Dermis lymphatic vessel endothelial cell (primary cell): ENCODE measurements at places on chromosomes 4 and X. TPM values are rescaled to one million over a fixed set of nuclear protein-coding genes. Genes with fewer than 3 reads are reported as not detected.

TRIM60 gene
- not detected in 2 replicates for total RNA-seq

TNMD gene
- not detected in 2 replicates for total RNA-seq

ODAM gene
- total RNA-seq = not detected in 2 replicates

IL13RA1 gene
- total RNA-seq = 71.4 and 117 TPM in 2 replicates

NSUN7 gene
- under 0.01 TPM in 1 of 2 replicates, not detected in the other for total RNA-seq

GAB3 gene
- total RNA-seq = 12.0 and 14.4 TPM in 2 replicates

HPGDS gene
- total RNA-seq = not detected in 2 replicates

DCX gene
- total RNA-seq = under 0.01 TPM in 1 of 2 replicates, not detected in the other

AFP gene
- total RNA-seq = not detected in 2 replicates

ENPEP gene
- total RNA-seq = 0.17 and 0.33 TPM in 2 replicates

OCIAD1 gene
- total RNA-seq = 68.6 and 71.8 TPM in 2 replicates

FRMD7 gene
- not detected in 2 replicates for total RNA-seq

MAGEA8 gene
- total RNA-seq = not detected in 2 replicates

GATA1 gene
- not detected in 2 replicates for total RNA-seq

FABP2 gene
- total RNA-seq = not detected in 2 replicates

PCDH10 gene
- total RNA-seq = 0.09 TPM in 1 of 2 replicates, not detected in the other

EFHC2 gene
- not detected in 2 replicates for total RNA-seq

TMEM144 gene
- 4.5 and 5.3 TPM in 2 replicates for total RNA-seq

UGT2A1 gene
- not detected in 2 replicates for total RNA-seq

FRG2 gene
- not detected in 2 replicates for total RNA-seq

COX7B2 gene
- not detected in 2 replicates for total RNA-seq

SMARCA1 gene
- total RNA-seq = 19.7 and 23.0 TPM in 2 replicates

CCNB3 gene
- 0.43 and 0.69 TPM in 2 replicates for total RNA-seq

C1QTNF7 gene
- total RNA-seq = not detected in 2 replicates

GPR143 gene
- total RNA-seq = 2.0 and 4.4 TPM in 2 replicates

CFAP99 gene
- total RNA-seq = not detected in 2 replicates

HSD17B13 gene
- total RNA-seq = under 0.01 and 0.09 TPM in 2 replicates

NAT8L gene
- under 0.01 TPM in 1 of 2 replicates, not detected in the other for total RNA-seq

ATOH1 gene
- total RNA-seq = not detected in 2 replicates

FHL1 gene
- total RNA-seq = 68.2 and 99.0 TPM in 2 replicates

MAPK10 gene
- total RNA-seq = 0.09 and 0.11 TPM in 2 replicates

CT45A5 gene
- not detected in 2 replicates for total RNA-seq

CD38 gene
- 10.9 and 39.4 TPM in 2 replicates for total RNA-seq

MAGEB2 gene
- not detected in 2 replicates for total RNA-seq

RADX gene
- 0.09 and 0.22 TPM in 2 replicates for total RNA-seq

GABRQ gene
- under 0.01 TPM in 1 of 2 replicates, not detected in the other for total RNA-seq

CYTL1 gene
- 5.5 and 13.9 TPM in 2 replicates for total RNA-seq

CDS1 gene
- total RNA-seq = under 0.01 TPM in 2 replicates

TRAM1L1 gene
- 0.22 and 1.0 TPM in 2 replicates for total RNA-seq
